ENCODE measurements at places on chromosomes 2 and 18.

GRCh38 chr2:211982162-211982561 is 556.4 kb downstream of the ERBB4 start:
- no peak overlapping the region for H3K4me3 ChIP-seq
- no peak overlapping the region for H3K27ac ChIP-seq
- H3K4me1 ChIP-seq: no peaks in the 10 kb centered on the region
- H3K27me3 ChIP-seq: no peaks in the 10 kb centered on the region
- no peaks in the 10 kb centered on the region for H3K36me3 ChIP-seq

DNA sequence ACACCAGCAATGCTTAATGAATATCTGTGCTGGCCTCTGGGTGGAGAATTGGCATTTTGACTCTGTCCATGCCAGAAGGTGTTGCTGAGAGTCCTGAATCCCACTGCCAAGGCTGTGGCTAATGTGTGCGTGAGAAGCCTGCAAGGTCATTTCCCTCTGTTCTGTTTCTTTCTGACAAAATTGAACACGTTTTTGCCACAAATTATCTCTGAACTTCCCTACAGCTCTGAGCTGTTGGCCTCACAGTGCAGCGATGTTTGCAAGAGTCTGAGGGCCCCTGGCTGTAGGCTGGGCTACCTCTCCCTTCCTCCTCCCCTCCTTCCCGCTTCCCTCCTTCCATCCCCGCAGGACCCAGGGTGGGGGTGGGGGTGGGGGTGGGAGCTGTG is 154.1 kb upstream of the HS6ST1 start:
- H3K4me3 ChIP-seq: peak overlapping the region; percentile 85
- no peak for DNase-seq
- H3K36me3 ChIP-seq: peaks cover 7% of the 10 kb centered on the region
- no peak overlapping the region for H3K27ac ChIP-seq
- H3K27me3 ChIP-seq: no peaks in the 10 kb centered on the region

DNA sequence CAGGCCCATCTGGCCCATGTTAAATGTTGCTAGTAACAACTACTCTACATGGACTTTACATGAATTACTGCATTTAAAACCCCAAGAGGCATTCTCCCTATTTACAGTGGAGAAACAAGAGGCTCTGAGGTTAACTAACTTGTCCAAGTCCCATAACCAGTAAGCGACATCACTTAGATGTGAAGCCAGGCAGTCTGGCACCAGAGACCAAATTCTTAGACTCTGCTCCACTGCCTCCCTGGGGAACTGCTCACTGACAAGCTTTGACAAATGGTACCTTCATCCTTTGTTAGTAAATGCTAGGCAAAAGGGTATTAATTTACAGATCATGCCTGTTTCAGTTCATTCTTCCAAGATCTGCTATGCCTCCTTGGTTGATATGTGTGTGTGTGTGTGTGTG is 124.8 kb downstream of the AFF3 start:
- no peak for DNase-seq
- no peaks in the 10 kb centered on the region for H3K36me3 ChIP-seq
- H3K4me1 ChIP-seq: no peaks in the 10 kb centered on the region
- peaks cover 10% of the 10 kb centered on the region for H3K27me3 ChIP-seq
- H3K4me3 ChIP-seq: no peak overlapping the region
- no peak overlapping the region for H3K27ac ChIP-seq

GRCh38 chr2:84526562-84526961 is 10.3 kb downstream of the DNAH6 start:
- no peaks in the 10 kb centered on the region for H3K4me1 ChIP-seq
- peaks cover 11% of the 10 kb centered on the region for H3K36me3 ChIP-seq
- no peak overlapping the region for H3K4me3 ChIP-seq
- no peak for DNase-seq
- H3K27ac ChIP-seq: no peak overlapping the region
- H3K27me3 ChIP-seq: peaks cover 8% of the 10 kb centered on the region

DNA sequence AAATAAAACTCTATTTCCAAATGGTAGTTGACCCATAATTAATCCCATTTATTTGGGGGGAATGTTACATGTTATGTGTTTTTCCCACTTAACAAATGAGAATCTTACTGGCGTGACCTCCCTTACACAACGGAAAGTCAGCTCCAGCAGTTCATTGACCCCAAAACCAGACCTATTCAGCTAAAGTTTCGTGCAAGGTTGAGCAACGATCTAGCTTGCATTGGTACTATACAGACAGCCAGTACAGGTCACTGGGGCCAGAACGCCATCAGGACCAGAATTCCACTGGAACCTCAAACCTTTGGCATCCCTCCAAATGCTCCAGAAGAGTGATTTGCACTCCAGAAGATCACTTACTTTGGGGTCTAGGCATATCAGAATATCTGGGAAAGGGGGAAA is 6.8 kb upstream of the CTAGE1 start:
- no peaks in the 10 kb centered on the region for H3K36me3 ChIP-seq
- DNase-seq: no peak
- no peak overlapping the region for H3K27ac ChIP-seq
- peaks cover 2% of the 10 kb centered on the region for H3K27me3 ChIP-seq

- no peaks in the 10 kb centered on the region for H3K27me3 ChIP-seq
- peak overlapping the region; percentile 31 for H3K27ac ChIP-seq
- DNase-seq: no peak
- H3K4me1 ChIP-seq: no peaks in the 10 kb centered on the region
- no peak overlapping the region for H3K4me3 ChIP-seq
Measured at GRCh38 chr18:10544093-10544748, 18.4 kb downstream of the NAPG start.

DNA sequence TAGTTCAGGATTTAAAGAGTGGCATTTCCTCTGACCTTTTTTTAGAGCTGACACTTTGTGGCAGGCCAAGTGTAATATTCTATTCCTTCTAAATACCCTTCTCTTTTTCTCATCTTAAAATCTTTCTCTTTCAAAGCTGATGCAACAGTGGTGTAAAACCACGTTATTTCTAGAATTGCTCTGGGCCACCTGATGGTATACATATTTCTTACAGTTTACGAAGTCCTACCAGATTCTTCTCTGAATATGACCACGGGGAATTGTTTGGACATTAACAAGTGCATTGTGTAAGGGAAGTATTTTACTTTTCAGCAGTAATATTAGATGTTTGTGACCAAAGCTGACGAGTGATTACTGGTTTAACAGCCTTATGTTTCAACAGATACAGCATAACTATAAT is 109.9 kb downstream of the PTPRM start:
- H3K4me1 ChIP-seq: no peaks in the 10 kb centered on the region
- no peak overlapping the region for H3K27ac ChIP-seq
- H3K4me3 ChIP-seq: no peak overlapping the region
- H3K27me3 ChIP-seq: no peaks in the 10 kb centered on the region
- H3K36me3 ChIP-seq: no peaks in the 10 kb centered on the region

DNA sequence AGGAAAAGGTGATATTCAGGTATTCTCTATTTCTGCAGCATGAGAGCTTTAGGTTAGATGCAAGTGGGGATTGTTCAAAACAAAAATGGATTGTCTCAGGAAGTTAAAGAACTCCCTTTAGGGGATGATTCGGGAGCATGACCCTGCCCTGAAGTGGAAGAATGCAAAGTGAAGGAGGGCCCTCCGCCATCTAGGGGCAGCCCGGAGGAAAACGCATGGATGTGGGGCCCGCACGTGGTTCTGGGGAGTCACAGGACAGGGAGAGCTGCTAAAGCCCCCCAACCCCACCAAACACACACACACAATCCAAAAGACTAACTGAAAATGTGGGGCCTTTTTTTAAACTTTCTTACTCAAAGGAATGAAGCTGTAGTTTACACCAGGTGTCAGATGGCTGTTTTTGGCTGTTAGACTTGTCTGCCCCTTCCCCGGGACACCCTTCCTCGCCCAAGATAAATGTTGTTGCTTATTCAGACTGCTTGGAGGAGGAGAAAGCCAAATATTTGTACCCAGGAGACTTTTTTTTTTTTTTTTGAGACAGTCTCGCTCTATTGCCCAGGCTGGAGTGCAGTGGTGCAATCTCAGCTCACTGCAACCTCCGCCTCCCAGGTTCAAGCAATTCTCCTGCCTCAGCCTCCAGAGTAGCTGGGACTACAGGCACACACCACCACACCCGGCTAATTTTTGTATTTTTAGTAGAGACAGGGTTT is 78.8 kb downstream of the HNRNPLL start:
- peaks cover 3% of the 10 kb centered on the region for H3K4me1 ChIP-seq
- DNase-seq: no peak
- no peak overlapping the region for H3K27ac ChIP-seq
- peaks cover 16% of the 10 kb centered on the region for H3K27me3 ChIP-seq
- no peak overlapping the region for H3K4me3 ChIP-seq

- no peak for DNase-seq
- peaks cover 17% of the 10 kb centered on the region for H3K4me1 ChIP-seq
Measured at GRCh38 chr2:204046145-204046544, 109.6 kb downstream of the ICOS start.

- peak overlapping the region; percentile 34 for H3K27ac ChIP-seq
- no peak overlapping the region for H3K4me3 ChIP-seq
- no peak for DNase-seq
- peaks cover 28% of the 10 kb centered on the region for H3K4me1 ChIP-seq
- H3K27me3 ChIP-seq: no peaks in the 10 kb centered on the region
Measured at GRCh38 chr2:24724111-24724775, 68.9 kb downstream of the PTRHD1 start.

DNA sequence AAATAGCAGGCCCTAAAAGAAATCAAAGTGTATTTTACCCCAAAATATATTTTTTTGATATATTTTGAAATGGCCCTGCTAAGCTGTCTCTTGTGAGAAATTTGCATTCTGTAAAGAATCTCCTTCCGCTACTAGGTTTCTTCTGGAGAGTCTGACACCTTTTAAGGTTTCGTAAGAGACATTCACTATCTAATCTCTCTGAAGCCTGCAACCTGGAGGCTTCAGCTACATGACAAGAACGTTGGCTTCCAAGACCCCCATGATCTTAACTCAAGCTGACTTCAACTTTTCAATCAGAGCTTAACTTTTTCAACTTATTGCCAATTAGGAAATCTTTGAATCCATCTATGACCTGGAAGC is 1894.9 kb upstream of the LRRTM1 start:
- no peaks in the 10 kb centered on the region for H3K4me1 ChIP-seq
- DNase-seq: no peak
- no peak overlapping the region for H3K4me3 ChIP-seq

DNA sequence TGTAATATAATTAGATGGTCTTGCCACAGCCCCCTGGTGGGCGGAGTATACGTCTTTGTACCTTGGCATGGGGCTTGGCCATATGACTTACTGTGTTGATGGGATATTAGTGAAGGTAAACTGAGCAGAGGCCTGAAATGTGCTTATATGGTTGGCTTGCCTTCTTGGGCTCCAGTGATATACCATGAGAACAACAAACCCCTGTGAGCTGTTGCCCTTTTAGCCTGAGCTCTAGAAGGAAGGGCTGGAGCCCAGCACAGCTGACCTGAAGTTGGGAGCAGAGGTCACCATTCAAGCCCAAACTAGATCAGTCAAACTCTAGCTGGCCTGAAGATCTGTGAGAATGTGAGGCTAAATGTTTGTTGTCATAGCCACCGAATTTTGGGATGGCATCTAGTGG is 75.2 kb upstream of the CD302 start:
- DNase-seq: no peak
- no peak overlapping the region for H3K27ac ChIP-seq
- no peaks in the 10 kb centered on the region for H3K4me1 ChIP-seq
- no peak overlapping the region for H3K4me3 ChIP-seq

- DNase-seq: no peak
- H3K27me3 ChIP-seq: no peaks in the 10 kb centered on the region
- H3K27ac ChIP-seq: peak overlapping the region; percentile 21
- peaks cover 5% of the 10 kb centered on the region for H3K4me1 ChIP-seq
- peaks cover 28% of the 10 kb centered on the region for H3K36me3 ChIP-seq
Measured at GRCh38 chr2:27041752-27042151, 9.0 kb downstream of the TMEM214 start.

DNA sequence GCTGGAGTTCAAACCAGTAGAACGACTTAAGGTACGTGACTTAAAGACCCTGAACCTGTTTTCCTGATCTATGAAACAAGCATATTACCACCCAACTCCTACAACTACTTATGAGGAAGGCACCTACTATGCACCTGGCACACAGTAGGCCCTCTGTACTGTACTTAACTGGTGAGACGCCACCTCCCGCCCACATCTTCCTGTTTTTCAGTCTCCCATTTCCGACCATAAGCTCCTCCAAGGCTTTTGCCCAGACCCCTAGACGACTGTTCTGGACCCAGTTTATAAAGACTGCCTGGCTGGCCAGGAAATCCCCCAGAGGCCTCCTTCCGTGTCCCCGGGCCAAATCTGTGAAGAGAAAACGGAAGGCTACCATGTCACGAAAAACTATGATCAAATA is 1.5 kb downstream of the GALNT14 start:
- H3K4me3 ChIP-seq: peak overlapping the region; percentile 49
- no peaks in the 10 kb centered on the region for H3K4me1 ChIP-seq
- no peak overlapping the region for H3K27ac ChIP-seq
- DNase-seq: no peak
- no peaks in the 10 kb centered on the region for H3K36me3 ChIP-seq
- peaks cover 15% of the 10 kb centered on the region for H3K27me3 ChIP-seq

- no peak overlapping the region for H3K4me3 ChIP-seq
- H3K27ac ChIP-seq: no peak overlapping the region
- no peaks in the 10 kb centered on the region for H3K36me3 ChIP-seq
- H3K27me3 ChIP-seq: no peaks in the 10 kb centered on the region
Measured at GRCh38 chr2:128752691-128753263, 434.1 kb upstream of the HS6ST1 start.

- H3K27ac ChIP-seq: no peak overlapping the region
- peaks cover 2% of the 10 kb centered on the region for H3K27me3 ChIP-seq
- H3K4me1 ChIP-seq: peaks cover 21% of the 10 kb centered on the region
- H3K4me3 ChIP-seq: no peak overlapping the region
- DNase-seq: no peak
Measured at GRCh38 chr2:9649261-9649660, 18.5 kb upstream of the YWHAQ start.

GRCh38 chr2:152449578-152449977 is 114.6 kb downstream of the FMNL2 start:
- H3K4me1 ChIP-seq: no peaks in the 10 kb centered on the region
- no peaks in the 10 kb centered on the region for H3K27me3 ChIP-seq
- DNase-seq: no peak
- H3K27ac ChIP-seq: no peak overlapping the region
- H3K36me3 ChIP-seq: no peaks in the 10 kb centered on the region
- H3K4me3 ChIP-seq: no peak overlapping the region

DNA sequence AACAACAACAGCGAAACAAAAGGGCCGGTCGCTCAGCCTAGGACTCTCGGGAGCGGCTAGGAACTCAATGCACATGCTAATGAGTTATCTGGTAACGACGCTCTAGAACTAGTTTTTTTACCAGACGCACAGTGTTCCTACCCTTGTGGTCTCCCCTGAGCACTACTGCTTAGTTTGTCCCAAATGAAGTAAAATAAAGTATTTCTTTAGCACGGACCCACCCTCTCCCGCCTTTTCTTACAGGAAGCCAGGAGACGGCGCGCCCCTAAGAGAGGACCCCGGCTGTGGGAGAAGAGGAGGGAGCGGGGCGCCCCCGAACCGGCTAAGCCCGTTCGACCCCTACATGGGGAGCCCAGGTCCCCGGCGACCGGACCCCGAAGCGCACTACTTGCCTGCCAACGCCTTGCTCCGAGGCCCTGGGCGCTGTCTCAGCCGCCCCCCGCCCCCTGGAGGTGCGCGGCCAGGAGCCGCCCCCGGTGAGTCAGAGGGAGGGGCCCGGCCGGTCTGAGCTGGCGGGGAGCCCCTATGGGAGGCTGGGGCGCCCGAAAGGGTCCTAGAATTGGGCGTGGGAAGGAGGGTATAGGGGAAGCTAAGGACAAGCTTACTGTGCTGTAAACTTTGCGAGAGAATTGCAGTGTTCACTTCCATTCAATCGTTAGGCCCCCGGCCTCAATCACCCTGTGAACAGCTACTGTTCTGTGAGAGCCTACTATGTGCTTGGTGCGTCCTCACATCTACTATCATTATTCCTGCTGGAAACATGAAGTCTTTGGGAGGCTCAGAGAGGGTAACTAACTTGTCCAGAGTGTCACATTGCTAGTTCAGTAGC is 3.6 kb upstream of the CAPG start:
- H3K4me1 ChIP-seq: peaks cover 55% of the 10 kb centered on the region
- peak overlapping the region; percentile 81 for H3K4me3 ChIP-seq
- H3K27me3 ChIP-seq: peaks cover 11% of the 10 kb centered on the region
- H3K36me3 ChIP-seq: no peaks in the 10 kb centered on the region

All from immature natural killer cell (primary cell).